ENCODE measurements at places on chromosomes 2 and 18.

GRCh38 chr18:48751727-48752468 is 198.9 kb downstream of the SMAD7 start:
- DNase-seq, result no peak

- DNase-seq, result no peak
These were observed 10.6 kb downstream of the TRABD2A start for GRCh38 chr2:84870306-84870705.

DNA sequence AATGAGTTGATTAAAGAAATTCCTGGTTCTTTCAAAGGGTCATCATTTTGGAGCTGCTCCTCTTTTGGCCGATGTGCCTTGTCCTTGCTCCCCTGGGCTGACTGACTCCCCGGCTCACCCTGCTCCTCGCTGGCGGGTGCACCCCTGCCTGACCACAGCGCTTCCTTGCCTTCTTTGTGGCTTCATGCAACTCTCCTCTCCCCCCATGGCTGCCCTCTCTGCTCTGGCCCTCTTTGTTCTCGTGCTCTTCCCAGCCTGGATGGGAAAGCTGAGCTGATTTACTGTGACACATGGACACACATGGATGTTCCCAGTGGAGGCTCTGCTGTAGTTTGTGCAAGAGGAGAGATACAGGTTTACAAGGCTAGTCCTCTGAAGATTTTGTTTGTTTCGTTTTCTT is 234.6 kb downstream of the HAUS1 start:
- DNase-seq, result no peak

DNA sequence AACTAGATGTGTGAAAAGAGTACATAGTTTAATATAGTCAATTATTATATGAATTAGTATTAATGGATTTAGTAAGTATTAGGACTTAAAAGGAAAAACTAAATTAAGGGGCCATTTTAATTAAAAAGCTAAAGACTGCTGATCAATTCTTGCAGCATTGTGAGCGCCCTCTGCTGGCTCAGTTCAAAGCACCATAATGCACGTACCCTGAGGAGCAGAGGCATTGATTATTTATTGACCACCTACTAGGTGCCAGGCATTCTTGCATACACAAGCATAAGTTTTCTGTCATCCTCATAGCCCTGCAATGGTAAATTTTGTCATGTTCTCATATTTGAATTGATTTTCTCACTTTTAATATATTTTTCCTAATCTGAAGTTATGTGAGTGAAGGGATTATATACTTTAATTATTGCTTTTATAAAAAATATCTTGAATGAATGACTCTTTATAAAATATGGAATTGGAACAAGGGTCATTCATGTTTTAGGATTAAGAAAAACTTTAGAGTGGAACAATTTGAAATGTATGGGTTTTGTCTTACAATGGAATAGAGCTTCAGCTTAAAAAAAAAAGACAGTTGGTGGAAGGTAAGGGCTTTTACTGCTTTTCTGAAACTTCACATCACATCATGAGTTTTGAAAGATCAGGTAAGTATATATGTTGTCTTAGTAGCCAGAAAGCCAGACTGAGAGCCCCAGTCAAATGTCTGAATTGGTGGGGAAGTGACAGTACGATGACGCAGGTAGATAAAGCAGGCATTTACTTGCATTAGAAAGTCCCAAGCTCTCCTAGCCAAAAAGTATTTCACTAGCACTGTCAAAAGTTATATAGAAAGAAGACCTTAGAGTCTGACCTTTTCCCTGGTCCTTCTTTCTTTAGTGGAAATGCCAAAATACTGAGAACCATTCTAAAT is 9.7 kb downstream of the ITGA4 start:
- no peak for DNase-seq

DNA sequence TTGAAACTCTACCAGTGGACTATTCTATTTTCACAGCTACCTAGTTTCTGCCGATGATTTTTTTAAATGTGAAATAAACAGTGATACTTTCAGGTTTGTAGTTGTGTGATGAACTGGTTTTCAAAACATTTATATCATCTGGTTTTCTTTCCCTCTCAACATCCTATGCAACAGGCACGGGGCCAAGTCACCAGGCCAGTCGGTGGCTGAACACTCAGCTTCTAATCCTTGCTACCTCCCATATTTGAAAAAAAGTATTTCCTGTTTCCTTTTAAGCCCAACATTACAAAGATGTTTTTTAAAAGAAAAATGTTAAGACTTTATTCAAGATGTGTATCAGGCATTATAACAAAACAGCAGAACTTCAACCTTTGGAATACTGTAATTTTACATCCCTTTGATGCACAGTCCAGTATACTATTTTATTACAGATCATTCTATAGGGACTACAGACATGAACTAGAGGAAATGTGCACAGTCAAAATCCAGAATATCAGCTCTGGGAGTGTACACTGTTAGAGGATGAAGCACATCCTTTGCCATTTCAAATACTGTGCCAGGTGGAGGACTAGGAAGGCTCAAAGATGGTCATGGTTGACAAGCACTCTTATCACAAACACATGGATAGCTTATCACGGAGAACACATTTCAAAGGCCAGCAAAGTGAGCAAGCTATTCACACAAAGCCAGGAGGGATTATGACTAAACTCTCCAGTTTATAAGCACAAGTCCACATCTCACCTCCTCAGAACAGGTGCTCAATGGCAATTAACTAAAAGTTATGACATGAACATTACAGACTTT is 14.6 kb downstream of the MRPL35 start:
- DNase-seq, result no peak

- DNase-seq, result no peak
These were observed 490.4 kb downstream of the NR4A2 start for GRCh38 chr2:155842103-155842502.

- no peak for DNase-seq
These were observed 104.2 kb downstream of the CCDC85A start for GRCh38 chr2:56287974-56288373.

DNA sequence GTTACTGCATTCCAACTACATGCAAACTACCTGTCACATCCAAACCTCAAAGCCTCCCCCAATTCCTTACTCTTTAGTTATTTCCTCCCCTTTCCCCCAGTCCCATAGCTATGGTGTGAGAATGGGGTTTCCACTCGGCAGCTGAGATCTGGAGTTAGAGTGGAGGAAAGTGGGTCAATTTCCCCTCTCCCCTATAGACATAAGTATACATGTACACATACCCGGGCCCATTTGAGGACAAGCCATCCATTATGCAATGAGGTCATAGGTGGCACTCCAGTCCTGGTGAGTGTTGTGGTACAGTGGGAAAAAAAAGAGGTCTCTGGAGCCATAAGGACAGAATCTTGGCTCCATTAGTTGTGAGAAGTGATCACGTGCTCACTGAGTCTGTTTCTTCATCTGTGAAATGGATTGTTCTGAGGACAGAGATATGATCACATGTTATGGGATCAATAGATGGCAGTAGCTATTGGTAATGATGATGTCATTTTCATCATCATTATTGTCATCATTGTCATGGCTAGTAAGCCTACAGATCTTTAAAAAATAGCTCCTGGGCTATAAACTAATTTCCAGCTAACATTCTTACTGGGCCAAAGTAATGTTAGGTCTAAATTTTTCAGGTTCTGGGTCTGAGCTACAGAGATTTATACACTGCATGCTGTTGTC is 119.0 kb downstream of the BCL2L11 start:
- no peak for DNase-seq

GRCh38 chr18:267380-267687 is 513 bp downstream of the THOC1 start:
- DNase-seq, result no peak

DNA sequence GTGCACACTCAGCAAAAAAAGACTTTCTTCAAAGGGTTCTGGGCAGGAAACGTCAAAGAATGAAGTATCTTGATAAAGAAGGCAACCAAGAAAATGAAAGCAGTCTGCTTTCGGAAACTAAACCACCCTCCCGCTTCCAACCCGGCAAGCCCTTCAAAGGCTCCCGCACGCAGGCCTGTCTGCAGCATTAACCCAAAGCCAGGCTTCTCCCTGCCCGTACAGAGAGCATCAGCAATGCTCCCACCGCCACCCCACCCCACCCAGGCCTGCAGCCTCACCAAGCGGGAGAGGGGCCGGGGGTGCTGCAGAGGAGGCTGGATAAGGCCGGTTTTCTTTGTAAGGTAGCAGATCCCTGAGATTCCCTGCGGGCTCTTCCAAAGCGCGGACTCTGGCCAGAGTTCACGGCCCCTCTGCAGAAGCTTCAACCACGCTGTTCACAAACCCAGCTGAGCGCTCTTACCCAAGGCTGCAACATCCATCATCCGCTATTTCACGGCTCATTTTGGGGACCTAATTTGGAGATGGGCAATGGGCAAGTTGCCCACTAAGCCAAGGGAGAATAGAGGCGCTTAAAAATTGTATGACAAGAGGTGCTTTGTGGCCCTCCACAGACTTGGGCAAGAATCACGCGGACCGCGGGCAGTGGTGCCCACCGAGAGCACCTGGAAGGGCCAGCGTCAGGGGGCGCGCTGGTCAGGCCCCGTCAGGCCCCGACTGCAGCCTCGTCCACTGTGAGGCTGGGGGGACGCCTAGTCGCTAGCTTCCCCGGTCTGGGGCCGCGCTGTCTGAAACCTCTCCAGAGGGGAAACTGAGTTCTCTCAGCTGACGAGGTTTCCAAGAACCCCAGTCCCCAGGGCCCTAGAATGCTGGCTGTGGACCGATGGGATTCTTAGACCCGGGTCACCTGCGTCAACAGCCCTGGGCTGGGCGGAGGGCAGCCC is 225.4 kb upstream of the ID2 start:
- DNase-seq, result no peak

DNA sequence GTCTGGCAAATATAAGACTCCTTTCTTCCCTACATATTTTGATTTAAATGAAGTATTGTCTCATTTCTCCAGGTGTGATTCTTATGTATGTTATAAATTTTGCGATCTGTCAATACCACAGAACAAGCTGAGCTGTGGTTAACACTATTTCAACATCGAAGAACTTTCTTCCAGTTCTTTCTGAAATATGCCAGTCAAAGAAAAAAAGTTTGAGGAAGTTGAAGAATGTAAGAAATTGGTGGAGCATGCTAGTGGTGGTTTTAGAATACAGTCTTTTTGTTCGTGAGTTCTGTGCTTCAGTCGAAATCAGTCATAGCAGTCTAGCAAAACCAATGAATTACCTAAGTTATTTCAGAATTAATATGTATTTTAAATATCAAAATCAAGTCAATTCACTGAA is 8.6 kb upstream of the COBLL1 start:
- no peak for DNase-seq

DNA sequence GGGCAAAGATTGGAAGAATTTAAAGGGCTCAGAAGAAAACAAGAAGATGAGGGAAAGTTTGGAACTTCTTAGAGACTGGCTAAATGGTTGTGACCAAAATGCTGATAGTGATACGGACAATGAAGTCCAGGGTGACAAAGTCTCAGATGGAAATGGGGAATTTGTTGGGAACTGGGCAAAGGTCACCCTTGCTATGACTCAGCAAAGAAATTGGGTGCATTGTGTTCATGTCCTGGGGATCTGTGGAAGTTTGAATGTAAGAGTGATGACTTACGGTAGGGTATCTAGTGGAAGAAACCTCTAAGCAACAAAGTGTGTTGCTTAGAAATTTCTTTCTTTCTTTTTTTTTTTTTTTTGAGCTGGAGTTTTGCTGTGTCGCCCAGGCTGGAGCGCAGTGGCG is 6.0 kb upstream of the IL1A start:
- no peak for DNase-seq

DNA sequence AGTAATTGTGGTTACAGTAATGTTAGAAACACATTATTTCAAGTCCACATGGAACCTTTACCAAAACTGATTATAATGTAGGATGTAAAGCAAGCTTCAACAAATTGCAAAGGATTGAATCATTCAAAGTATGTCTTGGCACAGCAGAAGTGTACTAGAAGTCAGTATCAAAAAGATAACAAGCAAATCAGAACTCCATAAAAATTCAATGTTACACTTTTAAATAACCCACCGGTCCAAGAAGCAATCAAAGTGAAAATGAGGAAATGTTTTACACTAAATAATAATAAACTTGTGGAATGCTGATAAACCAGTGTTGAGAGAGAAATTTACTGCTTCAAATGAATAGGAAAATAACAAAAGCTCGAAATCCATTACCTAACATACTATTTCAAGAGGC is 47.7 kb downstream of the TTC21B start:
- DNase-seq, result no peak

GRCh38 chr2:41320491-41320890 is 727.3 kb upstream of the PKDCC start:
- no peak for DNase-seq

GRCh38 chr2:207873794-207874193 is 104.1 kb upstream of the FZD5 start:
- no peak for DNase-seq

DNA sequence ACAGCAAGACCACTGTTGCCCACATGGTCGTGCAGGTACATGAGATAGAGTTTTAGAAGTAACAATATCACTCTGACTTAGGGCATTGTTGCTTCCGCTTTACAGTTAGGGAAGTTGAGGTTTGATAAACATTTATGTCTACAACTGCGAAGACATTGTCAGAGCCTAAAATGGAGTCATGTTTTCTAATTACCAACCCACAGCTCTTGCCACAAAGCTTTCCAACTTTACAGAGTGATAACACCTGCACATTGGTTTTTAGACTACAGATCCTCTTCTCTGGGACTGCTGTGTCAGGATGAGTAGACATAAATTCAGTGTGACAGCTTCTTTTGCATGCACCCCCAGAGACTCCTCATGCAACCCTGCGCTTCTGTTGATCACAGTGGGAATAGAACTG is 119.0 kb downstream of the FEZ2 start:
- no peak for DNase-seq

DNA sequence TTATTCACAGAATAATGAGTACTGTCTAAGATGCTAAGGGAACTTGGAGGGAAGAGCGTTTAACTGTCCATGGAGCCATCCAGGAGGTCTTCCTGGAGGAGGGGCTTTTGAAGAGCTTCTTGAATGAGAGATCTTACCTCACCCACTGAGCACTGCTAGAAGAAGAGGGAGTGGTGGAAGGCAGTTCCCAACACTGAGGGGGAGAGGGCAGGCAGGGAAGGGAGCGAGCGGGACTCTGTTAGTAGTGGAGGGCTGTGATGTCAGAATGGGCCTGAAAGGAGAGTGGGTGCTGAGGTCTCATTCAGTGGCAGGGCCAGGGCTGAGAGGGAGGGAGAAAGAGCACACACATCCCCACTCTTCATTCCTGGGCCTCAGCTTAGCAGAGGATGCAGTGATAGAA is 65.0 kb downstream of the NCK2 start:
- no peak for DNase-seq

DNA sequence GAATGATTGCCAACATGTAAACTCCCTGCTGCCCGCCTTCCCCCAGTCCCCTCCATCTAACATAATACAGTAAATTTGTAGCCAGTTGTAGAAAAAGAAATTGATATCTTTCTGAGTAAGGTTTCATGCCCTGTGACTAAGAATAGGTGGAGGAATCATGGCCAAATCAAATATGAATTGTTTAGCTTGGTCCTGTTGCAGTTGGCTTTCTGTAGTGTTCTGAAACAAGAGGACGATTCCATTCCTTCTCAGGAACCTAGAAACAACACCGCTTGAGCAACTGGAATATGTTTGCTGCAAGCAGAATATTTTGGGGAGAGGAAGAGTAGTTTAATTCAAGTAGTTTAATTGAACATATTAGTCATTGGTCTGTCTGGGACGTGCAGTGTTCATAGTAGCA is 7.0 kb upstream of the DRC1 start:
- no peak for DNase-seq

All from cortex of kidney (tissue), 1 donor.